Stromal cell of bone marrow (primary cell): ENCODE measurements at places on chromosomes 3 and 15.

DNA sequence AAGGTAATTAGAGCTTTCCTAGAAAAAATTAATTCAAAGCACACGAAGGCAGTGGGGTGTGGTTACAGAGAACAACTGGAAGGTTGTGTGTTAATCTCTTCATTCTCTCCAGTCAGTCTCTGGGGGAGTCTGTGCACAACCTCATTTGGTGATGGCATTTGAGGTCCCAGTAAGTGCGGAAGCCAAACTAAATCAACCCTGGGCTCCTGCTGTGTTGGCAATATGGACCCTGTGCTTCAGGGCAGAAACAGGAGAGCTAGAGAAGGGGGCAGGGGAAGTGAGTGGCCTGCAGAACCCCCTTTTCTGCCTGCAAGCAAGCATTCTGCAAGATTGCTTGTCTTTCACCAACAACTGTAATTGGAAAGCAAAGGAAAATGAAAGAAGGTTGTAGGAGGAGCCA lies 195.9 kb upstream of the ST8SIA2 start:
- DNase-seq, result no peak

- DNase-seq, result peak; percentile 74
Measured at GRCh38 chr15:62109982-62110851, 43.4 kb downstream of the C2CD4A start.

DNA sequence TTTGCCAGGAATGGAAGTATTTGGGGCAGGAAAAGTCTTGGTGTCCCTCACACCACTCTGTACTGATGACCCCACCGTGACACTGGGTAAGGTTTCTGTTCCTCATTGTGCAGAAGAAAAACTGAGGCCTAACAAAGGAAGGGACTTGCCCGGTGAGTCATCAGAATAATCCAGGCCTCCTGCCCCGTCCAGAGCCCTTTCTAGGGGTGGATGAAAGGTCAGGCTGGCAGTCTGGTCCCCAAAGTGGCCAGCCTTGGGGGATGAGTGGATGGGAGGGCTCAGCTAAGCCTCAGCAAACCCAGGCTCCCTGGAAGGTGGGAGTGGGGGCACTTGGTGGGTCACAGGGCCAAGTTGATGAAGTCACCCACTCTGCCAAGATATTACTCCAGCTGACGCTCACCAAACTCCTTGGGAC lies 2.3 kb upstream of the DNAH1 start:
- DNase-seq, result peak; percentile 28

GRCh38 chr3:149023951-149024350 lies 32.6 kb downstream of the GYG1 start:
- DNase-seq, result no peak

GRCh38 chr3:60622349-60622748 lies 628.9 kb downstream of the FHIT start:
- peak; percentile 25 for DNase-seq

DNA sequence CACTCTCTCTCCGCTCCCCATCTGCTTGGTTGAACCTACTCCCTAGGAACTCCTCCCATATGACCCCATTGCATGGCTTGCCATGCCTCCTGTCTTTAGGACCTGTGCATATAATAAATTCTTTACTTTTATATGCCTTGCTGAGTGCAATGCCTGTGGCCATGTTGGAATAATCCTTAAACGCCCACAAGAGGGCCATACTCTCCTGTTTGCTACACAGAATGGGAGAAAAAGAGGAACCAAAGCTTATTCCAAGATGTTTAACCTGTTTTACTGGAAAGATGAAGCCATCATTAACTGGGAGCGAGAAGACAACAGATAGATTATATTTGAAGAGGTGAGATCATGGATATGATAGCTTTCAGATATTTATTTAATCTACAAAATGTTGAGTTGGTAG lies 1097.8 kb downstream of the NAALADL2 start:
- no peak for DNase-seq
